ENCODE measurements at places on chromosomes 13 and 19.
A peak's percentile ranks its signal among the peaks of the same experiment; 100 is the strongest.

DNA sequence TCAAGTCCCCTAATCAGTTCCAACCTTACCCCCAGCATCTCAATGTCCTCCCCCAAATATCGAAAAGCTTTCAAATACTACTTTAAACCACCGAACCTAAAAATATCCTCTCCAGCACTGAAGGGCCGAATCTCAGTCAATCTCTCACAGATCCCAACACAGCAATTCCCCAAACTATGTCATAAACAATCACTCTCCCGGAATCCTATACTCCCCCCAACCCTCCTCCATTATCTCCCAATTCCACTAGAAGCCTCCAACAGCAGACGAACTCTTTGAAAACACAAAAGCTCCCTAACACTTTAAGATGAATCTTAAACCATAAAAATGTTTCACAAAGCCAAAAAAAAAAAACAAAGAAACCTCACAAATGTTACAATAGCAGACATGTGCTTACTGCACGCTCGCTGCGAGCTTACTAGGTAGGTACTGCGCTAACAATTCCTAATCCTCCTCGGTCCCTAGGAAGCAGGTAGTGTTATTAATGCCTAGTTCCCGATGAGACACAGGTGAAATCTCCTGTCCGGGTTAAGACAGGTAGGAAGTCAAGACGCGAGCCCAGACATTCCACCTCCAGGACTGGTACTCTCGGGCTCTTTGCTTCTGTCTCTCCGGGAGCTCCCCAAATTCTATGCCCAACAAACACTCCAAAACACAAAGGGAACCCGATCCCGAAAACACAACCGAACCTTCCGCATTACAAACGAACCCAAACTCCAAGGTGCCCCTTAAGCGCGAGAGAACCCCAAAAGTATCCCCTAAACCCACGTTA, 14.2 kb downstream of the FBXO46 start:
- no peak for DNase-seq

DNA sequence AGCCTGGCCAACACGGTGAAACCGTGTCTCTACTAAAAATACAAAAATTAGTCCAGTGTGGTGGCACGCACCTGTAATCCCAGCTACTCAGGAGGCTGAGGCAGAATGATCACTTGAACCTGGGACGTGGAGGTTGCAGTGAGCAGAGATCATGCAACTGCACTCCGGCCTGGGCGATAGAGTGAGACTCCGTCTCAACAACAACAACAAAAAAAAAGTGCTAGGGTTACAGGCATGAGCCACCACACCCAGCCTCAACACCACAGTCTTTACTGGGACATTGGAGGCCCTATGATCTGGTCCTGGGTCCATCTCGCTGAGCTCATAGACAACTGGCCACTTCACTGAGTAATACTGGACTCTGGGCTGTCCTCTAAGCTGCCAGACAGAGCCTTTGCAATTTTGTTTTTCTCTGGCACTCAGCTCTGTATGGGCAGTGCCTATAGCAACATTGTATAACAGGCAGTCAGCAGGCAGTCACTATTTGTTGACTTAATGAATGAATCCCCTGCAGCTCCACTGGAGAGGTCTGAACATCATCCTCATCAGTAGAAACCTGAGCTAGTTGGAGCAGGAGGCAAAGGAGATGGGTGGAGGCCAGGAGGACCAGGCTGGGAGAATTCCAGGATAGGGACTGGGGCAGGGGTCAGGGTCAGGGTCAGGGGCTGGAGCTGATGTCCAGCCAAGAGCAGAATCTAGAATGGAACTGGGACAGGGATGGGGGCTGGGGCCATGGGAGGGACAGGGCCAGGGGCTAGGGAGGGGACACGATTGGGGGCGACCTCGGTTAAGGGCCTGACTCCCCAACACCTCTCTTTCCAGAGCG, 8.1 kb downstream of the BLOC1S3 start:
- no peak for DNase-seq

DNA sequence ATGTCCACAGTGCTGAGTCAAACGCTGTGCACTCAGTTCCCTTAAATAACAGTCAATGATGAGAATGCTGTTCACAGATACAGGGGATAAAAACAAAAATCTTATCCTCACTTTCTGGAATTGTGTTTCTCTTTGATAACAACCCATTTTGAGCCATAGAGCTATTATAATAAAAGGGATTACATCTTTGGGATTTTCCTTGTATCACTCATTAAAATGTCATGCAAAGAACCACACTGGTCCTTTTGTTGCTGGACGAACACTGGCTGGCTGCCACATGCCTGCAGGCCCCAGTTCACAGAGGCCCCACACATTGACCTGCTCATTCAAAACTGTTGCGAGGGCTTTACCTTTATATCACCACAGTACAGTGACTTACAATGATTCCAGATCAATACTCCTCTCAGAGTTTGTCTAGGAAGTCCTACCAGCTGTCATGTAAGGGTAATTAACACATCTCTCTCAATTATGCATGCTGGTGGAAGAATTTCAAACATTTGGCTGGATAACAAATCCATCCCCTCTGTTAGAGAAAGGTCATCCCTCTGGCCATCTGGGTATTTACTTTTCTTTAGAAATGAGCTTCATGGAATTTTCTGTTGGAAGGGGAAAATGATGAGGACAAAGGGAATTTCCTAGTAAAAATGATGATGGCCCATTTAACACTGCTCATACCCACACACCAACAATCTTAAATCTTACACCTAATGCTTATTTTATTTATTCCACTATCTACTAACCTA, 85.9 kb downstream of the MBNL2 start:
- DNase-seq = no peak

- DNase-seq = no peak
Measured at GRCh38 chr13:31175847-31176532, 14.3 kb upstream of the HSPH1 start.

- no peak for DNase-seq
Measured at GRCh38 chr19:5108123-5108596, 139.2 kb downstream of the KDM4B start.

DNA sequence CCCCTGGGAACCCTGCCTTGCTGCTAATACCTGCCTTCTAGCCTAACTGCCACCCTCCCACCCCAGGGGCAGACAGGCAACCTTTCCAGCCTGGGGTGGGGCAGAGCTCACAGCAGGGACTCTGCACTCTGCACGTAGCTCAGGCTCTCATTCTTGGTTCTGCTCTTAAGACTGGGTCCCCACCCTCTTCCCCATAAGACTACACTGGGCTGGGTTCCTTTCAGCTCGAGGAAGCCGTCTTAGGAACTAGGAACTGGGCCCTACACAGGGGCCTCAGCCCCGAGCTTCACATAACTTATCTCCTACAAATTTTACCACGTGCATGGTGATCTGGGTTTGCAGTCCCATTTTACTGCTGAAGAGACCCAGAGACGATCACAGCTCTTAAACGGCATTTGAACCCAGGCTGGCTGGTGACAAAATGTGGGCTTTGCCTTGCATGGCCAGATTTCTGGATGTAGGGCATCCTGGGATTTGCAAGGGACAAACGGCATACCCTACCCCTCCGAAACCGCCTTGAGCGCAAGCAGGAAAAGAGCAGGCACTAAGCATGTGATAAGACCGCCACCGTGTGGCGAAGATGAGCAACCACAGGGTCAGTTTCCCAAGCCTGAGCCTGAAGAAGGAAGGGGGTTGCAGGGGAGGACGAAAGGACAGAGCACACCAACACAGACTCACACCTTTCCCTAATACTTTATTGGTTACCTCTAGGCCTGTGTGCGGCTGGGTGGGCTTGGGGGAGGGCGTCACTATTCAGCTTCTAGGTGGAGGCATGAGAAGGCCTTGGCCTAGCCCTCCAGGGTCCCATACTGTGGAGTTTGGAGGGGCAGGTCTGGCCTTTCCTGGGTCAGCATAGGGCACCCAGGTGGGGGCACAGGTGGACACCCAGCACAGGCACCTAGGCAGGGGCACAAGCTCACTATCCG, 5.1 kb downstream of the JUNB start:
- DNase-seq = peak; percentile 83
